SJSA1 (cell line): ENCODE measurements at places on chromosomes 12 and 14.

- no peak for DNase-seq
Observed at GRCh38 chr12:12088147-12088546, 17.4 kb downstream of the BCL2L14 start.

- no peak for DNase-seq
Observed at GRCh38 chr14:68325267-68325807, 467.5 kb downstream of the ZFP36L1 start.

DNA sequence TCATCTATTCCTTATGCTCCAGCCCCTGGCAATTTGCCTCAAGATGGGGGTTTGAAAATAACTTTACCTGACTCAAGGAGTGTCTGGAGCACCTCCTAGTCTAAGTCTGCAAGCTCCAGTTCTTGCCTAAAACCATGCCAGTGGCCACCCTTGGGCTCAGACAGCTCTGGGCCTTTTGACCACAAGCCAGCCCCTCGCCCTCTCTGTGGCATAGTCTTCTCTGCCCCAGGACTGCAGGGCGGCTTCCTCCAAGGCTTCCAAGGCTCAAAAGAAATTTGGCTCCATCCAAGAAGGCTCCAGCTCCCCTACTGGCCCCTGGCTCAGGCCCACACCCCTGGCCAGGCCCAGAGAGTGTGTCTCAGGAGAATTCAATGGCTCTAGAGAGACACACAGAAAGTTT lies 14.8 kb downstream of the ACVRL1 start:
- no peak for DNase-seq

DNA sequence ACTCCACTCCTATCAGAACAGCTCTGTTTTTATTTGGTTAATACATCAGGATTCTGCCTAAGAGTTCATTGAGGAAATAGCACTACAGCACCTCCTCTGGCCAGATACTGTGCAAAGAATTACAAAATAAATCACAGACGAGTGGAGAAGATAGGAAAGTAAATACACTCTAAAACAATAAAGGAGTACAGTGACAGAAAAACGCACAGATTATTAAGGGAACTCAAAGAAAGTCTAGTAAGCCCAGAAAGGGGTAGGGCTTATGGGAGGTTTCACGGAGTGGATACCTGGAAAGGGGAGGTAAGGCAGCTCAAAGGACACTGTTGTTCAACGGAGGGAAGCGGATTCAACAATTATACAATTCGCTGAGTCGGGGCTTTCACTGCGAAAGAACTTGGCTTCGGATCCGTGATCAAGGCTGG lies 5.5 kb downstream of the OR10AD1 start:
- no peak for DNase-seq

DNA sequence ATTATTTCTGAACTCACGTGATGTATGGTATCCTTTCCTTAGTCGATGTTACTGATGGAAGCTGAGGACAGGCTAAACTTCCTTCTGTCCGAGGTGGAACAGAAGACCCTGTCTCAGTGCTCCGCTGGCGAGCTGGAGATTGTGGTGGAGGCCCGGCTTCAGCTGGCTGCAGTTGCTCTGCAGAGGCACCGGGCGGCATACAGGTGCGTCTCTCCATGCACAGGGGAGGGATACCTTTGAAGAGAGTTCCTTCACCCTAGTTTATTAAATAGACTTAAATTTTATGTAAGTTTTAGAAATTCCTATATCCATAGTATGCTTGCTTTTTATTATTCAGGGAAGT lies 186.7 kb upstream of the NEDD1 start:
- DNase-seq: peak; percentile 36

- no peak for DNase-seq
Observed at GRCh38 chr12:38711054-38711453, 194.3 kb downstream of the CPNE8 start.

DNA sequence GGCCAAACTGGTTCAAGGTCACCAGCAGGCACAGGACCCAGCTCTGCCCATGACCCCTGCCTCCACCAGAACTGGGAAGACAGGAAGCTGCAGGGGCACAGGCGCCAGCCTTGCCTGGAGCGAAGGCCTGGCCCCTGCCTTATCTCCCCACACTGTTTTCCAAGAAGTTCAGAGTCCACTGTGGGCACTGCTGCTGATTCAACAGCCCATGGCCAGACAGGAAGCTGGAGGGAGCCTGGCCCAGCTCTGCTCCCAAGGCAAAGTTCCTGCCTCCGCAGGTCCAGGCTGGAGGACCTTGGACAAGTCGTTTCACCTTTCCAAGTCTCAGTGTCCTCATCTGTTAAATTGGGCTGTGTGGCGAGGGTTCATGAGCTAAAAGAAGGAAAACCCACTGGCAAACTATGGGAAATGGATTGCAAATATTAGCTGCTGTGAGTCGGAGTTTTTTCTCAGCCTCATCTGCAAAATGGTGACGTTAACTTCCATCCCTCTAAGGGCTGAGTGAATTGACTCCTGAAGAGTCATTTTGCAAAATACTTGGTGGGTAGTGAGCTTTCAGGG lies 1.2 kb downstream of the PHETA1 start:
- DNase-seq: no peak

- DNase-seq: no peak
Observed at GRCh38 chr12:68280240-68280639, 26.8 kb upstream of the IL22 start.

DNA sequence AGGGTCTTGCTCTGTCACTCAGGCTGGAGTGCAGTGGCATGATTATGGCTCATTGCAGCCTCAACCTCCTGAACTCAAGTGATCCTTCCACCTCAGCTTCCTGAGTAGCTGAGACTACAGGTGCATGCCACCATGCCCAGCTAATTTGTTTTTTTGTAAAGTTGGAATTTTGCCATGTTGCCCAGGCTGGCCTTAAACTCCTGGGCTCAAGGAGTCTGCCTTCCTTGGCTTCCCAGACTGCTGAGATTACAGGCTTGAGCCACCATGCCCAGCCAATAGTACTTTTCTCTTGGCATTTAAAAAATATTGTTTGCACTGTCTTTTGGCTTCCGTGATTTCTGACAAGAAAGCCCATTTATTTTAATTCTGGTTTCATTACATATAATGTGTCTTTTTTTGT lies 61.3 kb downstream of the DIP2B start:
- no peak for DNase-seq

- no peak for DNase-seq
Observed at GRCh38 chr12:94173660-94174265, 25.4 kb downstream of the PLXNC1 start.

DNA sequence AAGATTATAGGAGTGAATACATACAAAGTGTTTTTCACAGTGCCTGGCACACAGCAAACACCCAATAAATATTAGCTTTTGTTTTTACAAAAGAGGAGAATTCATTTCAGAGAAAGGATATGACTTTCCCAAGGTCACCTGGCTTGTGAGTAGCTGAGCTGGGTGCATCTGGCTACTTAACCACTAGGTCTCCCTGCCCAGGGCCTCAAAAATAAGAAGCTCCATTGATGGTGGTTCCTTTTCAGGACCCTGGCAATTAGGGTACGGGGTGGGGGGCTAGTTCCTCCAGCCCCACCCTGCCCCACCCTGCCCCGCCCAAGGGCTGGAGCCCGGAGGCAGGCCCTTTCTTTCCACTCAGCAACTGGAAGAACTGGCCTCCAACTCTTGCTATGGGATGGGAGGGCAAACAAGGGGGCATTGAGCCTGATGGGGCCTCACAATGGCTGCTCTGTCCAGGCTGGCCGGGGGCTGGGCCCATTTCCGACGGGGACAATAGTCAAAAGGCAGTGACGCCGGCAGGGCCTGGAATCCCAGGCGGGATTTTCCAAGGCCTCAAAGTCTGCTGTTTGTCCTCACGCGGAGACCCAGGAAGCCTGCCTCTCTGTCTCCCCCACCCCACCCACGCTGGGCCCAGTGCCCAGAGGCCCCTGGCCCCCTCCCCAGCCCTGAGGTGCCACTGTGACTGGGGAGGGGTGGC lies 8.2 kb upstream of the ATG101 start:
- DNase-seq: no peak

- DNase-seq: no peak
Observed at GRCh38 chr14:53942970-53943750, 13.5 kb downstream of the BMP4 start.

- DNase-seq: no peak
Observed at GRCh38 chr14:61478971-61479473, 157.6 kb downstream of the PRKCH start.

DNA sequence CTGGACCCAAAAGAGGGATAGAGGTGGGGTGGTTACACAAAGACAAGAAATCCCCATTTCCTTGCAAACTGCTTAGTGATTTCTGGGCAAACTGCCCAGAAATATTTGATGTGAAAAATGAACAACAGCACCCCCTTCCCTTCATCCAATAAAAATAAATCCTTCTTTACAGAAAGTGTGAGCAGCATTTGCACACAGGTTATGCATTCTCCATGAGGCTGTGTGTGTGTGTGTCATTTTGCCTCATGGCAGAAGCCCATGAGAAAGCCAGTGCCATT lies 17.2 kb upstream of the NRXN3 start:
- no peak for DNase-seq

GRCh38 chr12:2877047-2877952 lies at the start of the genes FOXM1 and RHNO1:
TSS of gene FOXM1 (minus strand) at chr12:2877174. CDS start at chr12:2874478, 2,696 bp downstream.
TSS of gene RHNO1 (plus strand) at chr12:2877223. CDS start at chr12:2885367, 8,144 bp downstream.
- peak; percentile 95 for DNase-seq

DNA sequence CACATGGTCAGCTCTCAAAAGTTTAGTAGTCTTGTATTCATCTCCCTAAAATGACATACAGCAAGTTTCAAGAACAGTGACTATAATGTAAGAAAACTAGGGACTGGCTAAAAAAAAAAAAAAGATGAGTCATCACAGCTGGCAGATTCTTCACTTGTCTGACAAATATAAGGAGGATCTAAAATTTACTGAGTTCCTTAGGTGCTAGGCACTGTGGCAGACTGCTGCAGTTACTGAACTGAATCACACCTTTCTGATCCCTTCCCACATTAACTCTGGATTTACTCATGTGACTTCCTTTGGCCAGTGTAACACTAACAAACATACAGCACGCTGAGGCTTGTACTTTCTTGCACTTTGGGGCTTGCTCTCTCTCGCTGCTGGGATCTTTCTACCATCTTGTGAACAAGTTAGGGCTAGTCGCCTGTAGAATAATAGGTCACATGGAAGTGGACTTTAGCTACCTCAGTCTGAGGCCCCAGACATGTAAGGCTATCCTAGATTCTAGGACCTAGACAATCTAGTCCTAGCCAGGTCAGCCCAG lies 32.1 kb downstream of the BAZ1A start:
- peak; percentile 42 for DNase-seq

DNA sequence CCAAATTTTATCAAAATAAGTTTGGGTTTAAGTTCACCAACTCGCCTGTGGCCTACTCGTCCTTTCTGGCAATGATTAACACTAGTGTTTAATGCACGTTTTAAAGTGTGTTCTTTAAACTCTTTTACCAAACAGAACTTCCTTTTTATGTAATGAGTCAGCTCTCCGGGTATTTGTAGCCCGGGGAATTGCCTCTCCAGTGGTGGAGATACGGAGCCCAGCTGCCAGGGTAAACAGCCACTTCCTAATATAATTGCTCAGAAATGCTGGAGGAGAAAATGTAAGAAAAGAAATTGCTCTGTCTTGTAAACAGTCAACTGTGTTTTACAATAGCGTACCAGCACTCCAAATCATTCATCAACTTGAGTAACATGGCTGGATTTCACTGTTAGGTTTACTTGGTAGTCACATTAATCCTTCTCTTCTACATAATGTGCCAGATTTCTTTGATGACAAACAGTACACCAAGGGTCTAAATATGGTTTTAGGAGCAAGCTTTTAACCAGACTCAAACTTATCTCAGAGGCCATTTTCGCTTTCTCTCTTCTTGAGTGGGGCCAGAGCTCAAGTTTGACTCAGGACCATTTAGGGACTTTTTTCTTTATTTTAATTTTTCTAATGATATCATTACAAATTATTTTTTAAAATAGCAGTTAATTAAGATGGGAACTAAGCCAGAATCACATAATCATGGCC lies 101.2 kb upstream of the SLC38A2 start:
- DNase-seq: peak; percentile 100

DNA sequence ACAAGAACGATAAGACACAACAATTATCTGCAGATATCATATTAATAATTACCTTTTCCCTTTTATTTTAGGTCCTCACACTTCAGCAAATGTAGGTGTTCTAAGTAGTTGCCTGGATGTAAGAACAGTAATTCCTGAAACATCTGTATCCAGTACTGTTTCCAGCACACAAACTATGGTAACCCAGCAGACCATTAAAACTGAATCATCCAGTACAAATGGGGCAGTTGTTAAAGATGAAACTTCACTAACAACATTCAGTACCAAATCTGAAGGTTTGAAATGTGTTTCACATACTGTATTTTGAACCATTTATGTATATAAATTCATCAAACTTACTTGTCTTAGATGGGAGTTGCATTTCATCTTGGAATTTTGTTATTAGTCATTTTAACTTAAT lies 31.0 kb downstream of the HCFC2 start:
- DNase-seq: no peak

DNA sequence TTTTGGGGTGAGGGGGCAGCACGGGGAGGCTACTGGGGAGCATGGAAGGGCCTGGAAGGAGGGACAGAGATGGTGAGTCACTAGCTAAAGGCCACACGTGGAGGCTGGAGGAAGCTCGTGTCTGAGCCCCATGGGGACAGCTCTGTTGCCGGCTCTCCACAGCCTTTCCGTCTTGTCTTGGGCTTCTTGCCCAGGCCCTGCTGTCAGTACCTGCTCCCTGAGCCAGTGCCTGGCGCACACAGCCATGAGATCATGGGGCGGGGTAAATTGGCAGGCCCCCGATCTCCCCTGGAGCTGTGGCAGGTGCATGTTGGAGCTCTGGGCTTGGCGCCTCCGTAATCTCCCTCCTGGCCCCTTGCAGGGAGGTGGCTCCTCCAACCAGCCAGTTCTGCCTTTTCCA lies 16.1 kb upstream of the KRT80 start:
- peak; percentile 52 for DNase-seq

DNA sequence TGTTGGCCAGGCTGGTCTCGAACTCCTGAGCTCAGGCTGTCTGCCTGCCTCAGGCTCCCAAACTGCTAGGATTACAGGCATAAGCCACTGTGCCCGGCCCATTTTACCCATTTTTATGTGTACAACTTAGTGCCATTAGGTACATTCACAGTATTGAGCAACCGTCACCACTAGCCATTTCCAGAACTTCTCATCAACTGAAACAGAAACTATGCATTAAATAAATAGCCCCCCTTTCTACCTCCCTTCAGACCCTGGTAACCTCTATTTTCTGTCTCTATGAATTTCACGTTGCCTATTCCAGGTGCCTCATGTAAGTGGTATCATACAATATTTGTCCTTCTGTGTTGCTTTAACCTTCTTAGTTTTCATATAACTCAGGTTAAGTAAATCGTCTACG lies 15.9 kb downstream of the ZCRB1 start:
- DNase-seq: no peak

DNA sequence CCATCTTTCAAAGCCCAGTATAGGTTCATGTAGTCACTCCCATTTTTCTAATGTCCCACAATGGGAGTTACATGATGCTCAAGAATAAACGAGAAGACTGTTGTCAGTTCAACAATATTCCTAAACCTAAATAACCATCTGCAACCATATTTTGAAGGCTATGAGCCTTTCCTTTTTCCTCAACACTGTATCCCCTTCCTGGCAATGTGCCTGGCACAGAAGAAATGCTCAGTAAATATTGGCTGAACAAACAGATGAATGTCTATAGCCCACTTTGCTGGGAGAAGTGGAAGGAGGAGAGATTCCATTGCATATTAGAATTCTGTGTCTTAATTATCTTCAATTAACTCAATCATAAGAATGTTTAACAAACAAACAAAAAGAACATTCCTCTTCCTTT lies 6.1 kb downstream of the ARMH4 start:
- DNase-seq: no peak
